Tibial nerve (tissue), 4 donors: ENCODE measurements at places on chromosomes 6 and 20.
A peak's percentile ranks its signal among the peaks of the same experiment; 100 is the strongest.

GRCh38 chr6:31572041-31572911 is at the start of gene LTA:
Gene LTA (plus strand): TSS chr6:31572289. CDS start chr6:31572743, 454 bp downstream.
- no peaks in the 10 kb centered on the region for H3K36me3 ChIP-seq
- H3K4me1 ChIP-seq: no peaks in the 10 kb centered on the region
- H3K27me3 ChIP-seq: peaks cover 6% of the 10 kb centered on the region
- DNase-seq: no peak
- no peak within 1 kb of the TSS for H3K4me3 ChIP-seq
- peak within 1 kb of the TSS; percentile 79 for H3K27ac ChIP-seq

- H3K36me3 ChIP-seq: no peaks in the 10 kb centered on the region
- no peak for DNase-seq
- H3K4me3 ChIP-seq: no peak overlapping the region
- H3K27me3 ChIP-seq: no peaks in the 10 kb centered on the region
- no peaks in the 10 kb centered on the region for H3K4me1 ChIP-seq
- H3K27ac ChIP-seq: peak overlapping the region; percentile 10
Observed at GRCh38 chr6:136226674-136227377, 23.3 kb downstream of the MTFR2 start.

DNA sequence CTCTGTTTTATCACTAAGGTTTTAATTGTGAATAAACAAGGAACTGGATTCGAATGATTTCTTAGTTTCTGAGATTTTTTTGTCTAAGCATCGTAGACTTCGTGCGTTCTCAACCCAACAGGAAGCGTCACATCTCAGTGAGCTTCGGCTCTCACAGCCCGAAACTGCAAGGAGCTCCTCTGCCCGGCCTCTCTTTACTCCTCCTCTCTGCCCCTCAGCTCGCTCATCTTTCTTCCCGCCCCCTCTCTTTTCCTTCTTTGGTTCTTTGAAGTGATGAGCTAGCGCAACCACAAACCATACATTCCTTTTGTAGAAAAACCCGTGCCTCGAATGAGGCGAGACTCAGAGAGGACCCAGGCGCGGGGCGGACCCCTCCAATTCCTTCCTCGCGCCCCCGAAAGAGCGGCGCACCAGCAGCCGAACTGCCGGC is 480 bp upstream of the NT5E start:
- H3K4me1 ChIP-seq: peaks cover 12% of the 10 kb centered on the region
- peaks cover 8% of the 10 kb centered on the region for H3K27me3 ChIP-seq
- H3K4me3 ChIP-seq: peak overlapping the region; percentile 81
- no peak for DNase-seq
- H3K36me3 ChIP-seq: no peaks in the 10 kb centered on the region

DNA sequence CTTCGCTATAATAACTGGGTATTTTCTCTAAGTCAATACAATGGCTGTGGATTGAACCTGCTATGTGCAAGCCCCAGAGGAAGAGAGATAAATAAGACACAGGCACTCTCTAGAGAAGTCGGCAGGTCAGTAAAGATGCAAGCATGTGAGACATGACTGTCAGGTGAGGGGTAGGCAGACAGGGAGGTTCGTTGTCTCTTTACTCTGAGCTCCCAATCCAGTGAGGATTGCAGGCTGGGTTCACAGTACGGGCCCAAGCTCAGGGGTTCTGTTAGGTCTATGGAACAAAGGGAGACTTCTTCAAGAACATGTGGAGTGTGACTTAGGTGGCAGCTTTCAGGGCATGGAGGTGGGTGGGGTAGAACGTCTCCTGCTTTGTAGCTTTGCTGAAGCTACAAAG is 147.2 kb downstream of the PCSK2 start:
- H3K4me3 ChIP-seq: no peak overlapping the region
- no peak overlapping the region for H3K27ac ChIP-seq
- H3K4me1 ChIP-seq: no peaks in the 10 kb centered on the region
- H3K36me3 ChIP-seq: no peaks in the 10 kb centered on the region

DNA sequence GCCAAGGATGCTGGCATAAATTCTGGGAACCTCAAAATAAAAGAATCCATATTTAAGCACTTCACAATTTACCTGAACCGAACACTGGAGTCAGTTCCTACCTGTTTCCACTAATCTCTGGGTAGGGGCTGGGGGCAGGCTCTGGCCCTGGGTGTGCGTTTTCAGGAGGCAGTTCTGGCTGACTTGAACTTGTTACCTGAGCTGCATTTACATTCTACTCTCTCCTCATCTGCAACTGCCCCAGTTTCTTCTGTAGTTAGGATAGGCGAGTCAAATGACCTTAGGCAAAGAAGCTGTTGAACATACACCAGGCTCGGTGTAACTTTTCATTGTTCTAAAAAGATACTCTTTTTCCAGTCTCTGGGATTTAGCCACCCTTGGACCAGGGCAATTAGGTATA is 13.2 kb downstream of the CARMIL1 start:
- no peak overlapping the region for H3K27ac ChIP-seq
- H3K36me3 ChIP-seq: no peaks in the 10 kb centered on the region
- peaks cover 11% of the 10 kb centered on the region for H3K4me1 ChIP-seq
- no peak overlapping the region for H3K4me3 ChIP-seq

- H3K27ac ChIP-seq: peak overlapping the region; percentile 47
- H3K4me1 ChIP-seq: peaks cover 10% of the 10 kb centered on the region
- no peak for DNase-seq
- no peak overlapping the region for H3K4me3 ChIP-seq
- H3K27me3 ChIP-seq: no peaks in the 10 kb centered on the region
Observed at GRCh38 chr6:148776321-148777308, 29.8 kb downstream of the UST start.

DNA sequence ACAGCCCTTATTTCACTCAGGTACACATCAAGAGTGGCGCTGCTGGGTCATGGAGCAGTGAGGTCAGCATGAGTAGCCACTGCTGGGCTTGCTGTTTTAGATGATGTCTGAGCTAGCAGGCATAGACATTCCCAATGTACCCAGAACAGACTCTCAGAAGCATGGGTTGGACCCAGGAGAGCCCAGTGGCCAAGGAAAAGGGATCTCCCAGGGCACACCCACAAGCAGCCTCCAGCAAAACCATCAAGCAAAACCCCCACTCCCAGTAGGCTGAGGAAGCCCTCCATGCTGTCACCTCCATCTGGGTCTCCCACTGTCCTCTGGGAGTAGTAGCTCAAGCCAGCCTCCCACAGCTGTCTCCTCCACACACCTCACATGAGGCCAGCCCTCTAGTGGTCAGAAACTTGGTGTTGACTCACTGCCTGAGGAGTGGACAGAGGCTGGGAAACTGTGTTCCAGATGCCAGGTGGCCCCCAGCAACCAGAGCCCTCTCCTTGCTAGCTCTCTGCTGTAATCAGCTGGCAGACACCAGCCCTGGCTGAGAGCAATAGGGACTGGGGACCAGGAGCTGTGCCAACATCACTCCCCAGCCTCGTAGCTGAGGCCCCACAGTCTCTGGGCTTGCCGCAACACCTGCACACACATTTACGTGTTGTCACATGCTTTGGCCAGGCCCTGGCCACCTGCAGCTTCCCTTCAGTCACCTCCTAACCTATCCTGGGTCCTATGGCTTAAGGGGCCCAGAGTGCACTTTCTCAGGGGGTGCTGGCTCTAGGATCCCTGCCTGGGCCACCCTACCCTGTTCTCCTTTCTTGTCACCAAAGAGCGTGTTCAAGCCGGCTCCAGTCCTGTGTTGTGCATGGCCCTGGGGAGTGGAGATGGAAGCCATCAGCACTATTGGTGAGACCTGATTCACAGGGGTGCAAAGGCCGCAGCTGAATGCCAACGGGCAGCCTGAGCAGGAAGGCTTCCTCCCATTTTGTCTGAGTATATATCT is 1.9 kb upstream of the AP5S1 start:
- H3K36me3 ChIP-seq: peaks cover 10% of the 10 kb centered on the region
- H3K27me3 ChIP-seq: no peaks in the 10 kb centered on the region
- DNase-seq: no peak
- H3K4me3 ChIP-seq: no peak overlapping the region

GRCh38 chr6:20630617-20631548 is 96.6 kb downstream of the CDKAL1 start:
- no peaks in the 10 kb centered on the region for H3K4me1 ChIP-seq
- H3K27me3 ChIP-seq: no peaks in the 10 kb centered on the region
- DNase-seq: no peak
- H3K36me3 ChIP-seq: no peaks in the 10 kb centered on the region

GRCh38 chr6:127547904-127548649 is 28.9 kb upstream of the C6orf58 start:
- no peaks in the 10 kb centered on the region for H3K4me1 ChIP-seq
- no peak for DNase-seq
- H3K27me3 ChIP-seq: no peaks in the 10 kb centered on the region
- no peak overlapping the region for H3K27ac ChIP-seq
- no peaks in the 10 kb centered on the region for H3K36me3 ChIP-seq
- H3K4me3 ChIP-seq: no peak overlapping the region

DNA sequence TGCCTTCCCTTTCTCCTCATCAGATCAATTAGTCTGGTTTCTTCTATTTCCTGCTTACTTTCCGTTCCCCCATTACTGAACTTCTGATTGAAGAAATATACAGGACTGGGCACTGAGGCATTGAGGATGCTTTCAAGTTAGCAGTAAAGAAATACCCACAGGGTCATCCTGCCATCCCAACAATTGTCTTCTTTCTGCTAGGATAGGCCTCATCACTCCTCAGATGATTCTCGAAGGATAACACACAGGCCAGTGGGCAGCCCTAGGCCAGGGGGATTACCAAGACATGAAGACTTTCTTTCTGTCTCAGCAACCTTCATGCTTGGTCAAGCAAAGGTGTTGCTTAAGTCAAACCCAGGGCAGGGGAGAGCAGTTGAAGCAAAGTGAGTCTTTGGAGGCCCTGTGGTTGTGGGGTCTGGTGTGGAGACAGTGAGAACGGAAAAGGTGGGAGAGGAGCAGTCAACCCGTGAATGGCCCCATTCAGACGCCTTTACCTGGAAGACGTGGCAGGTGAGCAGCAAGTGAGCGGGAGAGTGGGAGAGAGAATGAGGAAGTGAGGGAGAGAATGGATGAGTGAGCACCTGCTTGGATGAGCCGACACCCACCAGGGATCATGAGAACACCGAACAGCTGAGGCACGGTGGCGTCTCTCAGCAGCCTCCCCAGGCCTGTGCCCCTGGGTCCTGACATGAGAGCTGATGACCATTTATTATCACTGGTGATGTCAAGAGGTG is 462.9 kb downstream of the PREX1 start:
- H3K36me3 ChIP-seq: no peaks in the 10 kb centered on the region
- H3K27ac ChIP-seq: no peak overlapping the region
- peaks cover 9% of the 10 kb centered on the region for H3K4me1 ChIP-seq

DNA sequence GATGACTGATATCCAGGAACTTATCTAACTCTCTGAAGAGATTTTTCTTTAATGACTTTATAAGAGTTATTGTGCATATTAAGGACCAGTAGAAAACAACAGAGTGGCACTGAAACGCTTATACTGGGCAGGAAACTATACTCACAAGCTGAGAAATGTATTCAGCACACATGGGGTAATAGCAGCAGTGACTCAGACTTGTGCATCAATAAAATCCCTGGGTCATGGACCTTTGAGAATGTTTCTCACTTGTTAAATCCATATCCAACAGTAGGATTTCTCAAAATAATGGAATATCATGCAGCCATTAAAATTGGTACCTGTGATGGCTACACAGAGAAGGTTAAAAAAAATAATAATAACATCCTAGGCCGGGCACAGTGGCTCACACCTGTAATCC is 219.5 kb downstream of the BTBD9 start:
- H3K27me3 ChIP-seq: no peaks in the 10 kb centered on the region
- no peak overlapping the region for H3K27ac ChIP-seq
- H3K4me1 ChIP-seq: no peaks in the 10 kb centered on the region

DNA sequence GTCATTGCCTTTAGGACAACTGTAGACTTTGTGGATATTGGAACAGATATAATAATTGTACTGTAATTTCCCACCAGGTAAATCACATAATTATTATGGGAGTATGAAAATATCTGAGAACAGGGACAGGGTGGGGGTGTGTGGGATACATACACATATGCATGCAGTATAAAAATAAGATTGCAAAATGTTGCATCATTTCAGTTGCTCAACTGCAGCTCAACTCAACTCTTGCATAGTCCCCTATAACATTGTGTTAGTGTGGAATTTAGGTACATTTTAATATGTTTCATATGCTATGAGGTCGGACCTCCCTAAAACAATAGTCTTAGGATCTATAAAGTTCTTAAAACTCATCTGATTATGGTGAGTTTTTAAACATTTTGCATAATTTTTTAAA is 275.0 kb upstream of the FLRT3 start:
- H3K36me3 ChIP-seq: no peaks in the 10 kb centered on the region
- no peaks in the 10 kb centered on the region for H3K27me3 ChIP-seq
- DNase-seq: no peak
- H3K4me1 ChIP-seq: no peaks in the 10 kb centered on the region

DNA sequence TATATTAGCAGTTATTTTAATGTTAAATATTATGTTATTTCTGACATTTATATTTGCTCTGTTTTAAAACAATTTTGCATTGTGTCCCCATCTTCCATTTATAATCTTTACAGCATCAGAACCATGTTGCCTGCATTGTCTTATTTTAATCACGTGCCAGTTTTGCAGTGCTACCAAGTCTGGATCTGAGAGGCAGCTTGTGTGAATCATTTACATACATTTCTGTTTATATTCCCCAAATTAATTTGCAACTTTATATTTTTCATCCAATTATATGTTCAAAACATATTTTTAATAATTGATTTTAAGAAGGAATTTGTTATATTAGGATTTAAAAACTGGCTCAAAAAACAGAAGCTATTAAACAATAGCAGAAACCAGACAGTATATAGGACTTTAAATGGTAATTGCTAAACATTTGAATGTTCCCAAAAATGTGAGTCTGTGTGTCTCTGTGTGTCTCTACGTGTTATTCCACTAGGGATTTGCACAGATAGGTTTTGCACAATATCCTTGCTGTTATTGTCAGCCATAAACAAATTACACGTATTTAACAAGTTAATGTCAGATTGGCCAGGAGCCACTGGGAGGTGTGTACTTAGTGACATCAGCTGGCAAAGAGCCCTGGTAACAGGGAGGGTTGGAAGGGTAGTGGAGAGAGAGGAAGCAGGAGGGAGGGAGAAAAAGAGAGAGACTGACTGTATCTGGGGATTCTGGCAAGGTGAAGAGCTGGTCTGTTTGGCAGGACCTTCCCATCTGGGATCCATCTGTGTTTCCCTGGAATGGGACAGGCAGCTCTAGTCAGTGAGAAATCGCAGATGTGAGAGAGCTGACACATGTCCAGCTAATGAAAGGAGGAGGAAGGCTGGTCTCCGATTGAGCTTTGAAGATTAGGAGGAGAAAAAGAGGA is 72.1 kb downstream of the CBFA2T2 start:
- DNase-seq: peak; percentile 75
- H3K27me3 ChIP-seq: no peaks in the 10 kb centered on the region
- H3K4me1 ChIP-seq: no peaks in the 10 kb centered on the region
- no peak overlapping the region for H3K4me3 ChIP-seq
- H3K36me3 ChIP-seq: no peaks in the 10 kb centered on the region

GRCh38 chr20:4999788-5000187 is 1.5 kb downstream of the SLC23A2 start:
- peaks cover 33% of the 10 kb centered on the region for H3K4me1 ChIP-seq
- peak overlapping the region; percentile 82 for H3K4me3 ChIP-seq
- H3K27me3 ChIP-seq: no peaks in the 10 kb centered on the region
- peak overlapping the region; percentile 81 for H3K27ac ChIP-seq
- H3K36me3 ChIP-seq: no peaks in the 10 kb centered on the region

GRCh38 chr6:3991941-3992340 is 87.0 kb downstream of the FAM217A start:
- DNase-seq: no peak
- H3K4me3 ChIP-seq: no peak overlapping the region
- no peaks in the 10 kb centered on the region for H3K27me3 ChIP-seq
- H3K4me1 ChIP-seq: no peaks in the 10 kb centered on the region
